ENCODE measurements at places on chromosomes 3 and 15.

DNA sequence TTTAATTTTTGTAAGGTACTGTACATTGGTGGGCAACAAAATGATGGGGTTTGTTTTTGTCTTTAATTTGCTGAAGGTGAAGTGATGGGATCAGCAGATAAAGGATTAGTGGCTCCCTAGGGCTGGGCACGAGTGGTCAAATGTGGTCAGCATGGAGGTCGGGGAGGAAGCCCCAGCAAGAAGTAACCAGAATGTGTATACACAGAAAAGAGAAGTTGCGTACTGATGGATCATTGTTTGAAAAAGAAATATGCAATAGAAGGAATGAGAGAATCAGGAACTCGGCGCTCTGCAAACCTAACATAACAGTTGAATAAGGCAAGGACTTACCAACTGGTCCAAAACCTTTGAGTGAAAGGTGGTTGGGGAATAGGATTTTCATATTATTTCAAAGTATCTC, 1.5 kb downstream of the TMOD2 start:
- no peak for DNase-seq

DNA sequence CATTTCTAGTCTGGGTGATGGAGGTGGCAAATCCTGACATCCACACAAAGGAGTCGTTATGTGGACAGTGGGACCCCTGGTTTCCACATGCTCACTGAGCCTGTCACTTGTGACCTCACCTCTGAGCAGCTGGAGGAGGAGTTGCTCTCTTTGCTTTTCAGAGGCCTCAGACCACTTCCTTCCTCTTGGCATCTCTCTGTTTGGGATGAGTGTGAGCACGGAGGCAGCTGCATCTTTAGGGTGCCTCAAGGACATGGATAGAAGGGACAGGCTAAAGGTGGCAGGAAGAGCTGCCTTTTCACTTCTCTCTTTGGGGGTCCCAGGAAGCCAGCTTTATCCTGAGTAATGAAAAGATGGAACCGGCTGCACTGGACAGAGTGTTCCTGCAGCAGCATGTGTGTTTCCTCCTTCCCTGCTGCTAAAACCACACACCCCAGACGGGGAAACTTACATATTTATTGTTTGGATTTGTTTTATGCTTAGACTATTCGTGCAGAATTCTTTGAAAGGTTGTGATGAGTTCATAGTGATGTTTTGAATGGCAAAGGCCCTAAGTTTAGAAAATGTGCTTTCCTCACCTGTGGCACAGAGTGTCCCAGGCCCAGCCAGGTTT, 31.8 kb downstream of the GPR171 start:
- no peak for DNase-seq

DNA sequence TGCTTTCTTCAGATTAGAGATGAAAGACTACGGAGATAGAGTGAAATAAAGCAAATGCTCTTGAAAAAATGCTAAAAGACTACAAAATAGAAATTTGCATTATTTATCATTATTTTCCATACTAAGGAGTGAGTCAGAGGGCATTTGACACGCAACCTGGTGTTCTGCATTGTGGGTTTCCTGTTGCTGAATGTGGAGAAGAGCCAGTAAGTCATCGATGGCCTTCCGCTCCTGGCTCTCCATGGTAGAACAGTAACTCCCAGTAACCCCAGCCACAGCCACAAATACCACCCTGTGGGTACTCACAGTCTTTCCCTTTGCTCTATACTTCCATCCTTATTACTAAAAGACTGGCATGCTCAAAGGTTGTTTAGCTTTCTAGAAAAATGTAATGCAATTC, 61.5 kb downstream of the CGGBP1 start:
- no peak for DNase-seq

GRCh38 chr15:85828874-85829273, 34.1 kb upstream of the KLHL25 start:
- no peak for DNase-seq

- no peak for DNase-seq
Measured at GRCh38 chr15:32685576-32685975, 32.2 kb upstream of the GREM1 start.

DNA sequence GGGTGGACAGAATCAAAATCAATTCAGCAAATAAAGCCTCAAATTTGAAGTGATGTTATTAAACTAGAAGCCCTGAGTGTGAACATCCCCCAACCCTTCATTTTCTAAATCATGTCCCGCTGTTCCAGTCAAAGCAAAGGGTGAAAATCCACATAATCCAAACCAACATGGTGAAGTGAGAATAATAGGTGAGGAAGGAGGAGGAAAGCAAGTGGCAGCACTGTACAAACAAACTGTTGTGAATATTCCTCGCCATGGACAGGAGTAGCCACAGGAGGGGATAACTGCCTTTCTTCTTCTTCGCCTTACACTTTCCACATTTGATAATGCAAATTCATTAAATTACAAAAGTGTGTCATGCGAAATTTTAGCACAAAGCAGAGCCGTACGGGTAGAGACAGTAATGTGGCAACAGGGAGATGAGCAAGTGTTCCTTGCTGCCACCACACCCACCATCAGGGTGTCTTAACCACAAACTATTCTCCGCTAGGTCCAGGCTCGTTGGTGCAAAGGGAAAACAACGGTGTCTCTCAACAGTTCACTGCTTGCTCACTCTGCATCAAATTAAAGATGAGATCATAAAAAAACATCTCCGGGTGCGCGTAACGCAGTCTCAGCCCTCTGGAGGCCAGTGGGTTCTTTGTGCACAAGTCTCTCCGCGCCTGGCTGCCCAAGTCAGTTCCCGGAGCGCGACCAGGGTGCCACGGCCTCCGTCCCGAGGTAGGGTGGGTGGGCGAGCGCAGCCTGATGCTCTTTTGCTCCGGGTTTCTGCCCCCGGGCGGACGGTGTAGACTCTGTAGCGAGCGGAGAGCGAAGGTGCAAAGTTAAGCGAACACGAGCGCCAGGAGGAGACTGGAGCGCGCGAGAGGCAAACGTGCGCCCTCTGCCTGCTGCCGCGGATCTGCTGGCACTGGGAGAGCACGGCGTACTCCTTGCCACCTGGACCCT, 6.7 kb downstream of the EPHA3 start:
- DNase-seq: no peak

DNA sequence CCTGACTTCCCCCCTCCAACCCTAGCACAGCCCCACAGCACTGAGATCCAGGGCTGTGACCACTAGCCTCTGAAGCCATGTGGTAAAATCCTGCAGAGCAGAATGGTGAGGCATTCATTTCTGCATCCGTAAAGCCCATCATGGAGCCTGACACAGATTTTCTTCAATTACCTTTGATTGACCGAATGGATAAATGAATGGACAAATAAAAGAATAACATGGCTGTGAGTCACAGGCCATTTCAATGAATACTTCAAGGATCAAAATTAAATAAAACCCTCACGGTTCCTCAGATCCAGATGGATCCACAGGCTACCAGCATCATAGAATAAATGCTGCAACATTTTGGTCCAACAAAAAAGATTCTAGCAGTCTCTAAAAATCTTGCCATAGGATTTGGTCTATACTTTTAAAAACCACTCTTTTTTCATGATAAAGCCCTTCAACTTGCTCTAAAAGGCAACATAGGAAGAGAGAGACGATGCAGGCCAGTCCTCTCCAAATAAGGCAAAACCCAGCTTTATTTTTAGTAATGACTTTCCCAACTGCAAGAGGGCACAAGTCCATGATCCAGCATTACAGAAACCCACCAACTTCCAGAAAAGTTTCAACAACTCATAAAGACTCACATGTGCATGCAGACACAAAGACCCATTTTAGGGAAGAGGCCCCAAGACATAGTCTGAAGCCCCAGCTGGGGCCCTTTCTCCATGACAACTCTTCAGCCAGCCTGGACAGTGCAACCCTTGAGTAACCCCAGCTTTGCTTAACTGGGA, 52.4 kb upstream of the MRPS22 start:
- no peak for DNase-seq

GRCh38 chr15:67340630-67341029, 86.0 kb downstream of the IQCH start:
- no peak for DNase-seq

GRCh38 chr3:111970376-111970775, 8.4 kb upstream of the ABHD10 start:
- DNase-seq: no peak

GRCh38 chr3:194854206-194854605, 168.5 kb downstream of the FAM43A start:
- DNase-seq: no peak

GRCh38 chr3:52568069-52568468, 31.7 kb downstream of the UQCC5 start:
- no peak for DNase-seq

- DNase-seq: no peak
Measured at GRCh38 chr3:71949442-71949841, 164.5 kb upstream of the PROK2 start.

DNA sequence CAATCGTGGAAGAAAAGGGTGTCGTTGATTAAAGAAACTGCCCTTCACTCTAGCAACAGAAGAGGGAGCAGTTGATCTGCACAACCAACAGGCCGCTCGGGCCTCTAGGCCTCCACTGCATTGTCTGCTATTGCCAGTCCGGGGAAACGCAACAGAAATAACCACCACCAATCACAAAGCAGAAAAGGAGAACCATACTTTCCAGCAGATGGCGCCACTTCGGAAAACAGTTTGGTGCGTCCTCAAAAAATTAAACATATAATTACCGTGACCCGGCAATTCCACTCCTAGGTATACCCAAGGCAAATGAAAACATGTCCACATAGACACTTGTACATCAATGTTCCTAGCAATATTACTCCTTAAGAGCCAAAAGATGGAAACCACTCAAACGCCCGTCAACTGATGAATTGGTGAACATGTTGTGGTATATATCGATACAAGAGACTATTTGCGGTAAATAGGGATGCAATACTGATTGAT, 154.1 kb downstream of the TJP1 start:
- no peak for DNase-seq

DNA sequence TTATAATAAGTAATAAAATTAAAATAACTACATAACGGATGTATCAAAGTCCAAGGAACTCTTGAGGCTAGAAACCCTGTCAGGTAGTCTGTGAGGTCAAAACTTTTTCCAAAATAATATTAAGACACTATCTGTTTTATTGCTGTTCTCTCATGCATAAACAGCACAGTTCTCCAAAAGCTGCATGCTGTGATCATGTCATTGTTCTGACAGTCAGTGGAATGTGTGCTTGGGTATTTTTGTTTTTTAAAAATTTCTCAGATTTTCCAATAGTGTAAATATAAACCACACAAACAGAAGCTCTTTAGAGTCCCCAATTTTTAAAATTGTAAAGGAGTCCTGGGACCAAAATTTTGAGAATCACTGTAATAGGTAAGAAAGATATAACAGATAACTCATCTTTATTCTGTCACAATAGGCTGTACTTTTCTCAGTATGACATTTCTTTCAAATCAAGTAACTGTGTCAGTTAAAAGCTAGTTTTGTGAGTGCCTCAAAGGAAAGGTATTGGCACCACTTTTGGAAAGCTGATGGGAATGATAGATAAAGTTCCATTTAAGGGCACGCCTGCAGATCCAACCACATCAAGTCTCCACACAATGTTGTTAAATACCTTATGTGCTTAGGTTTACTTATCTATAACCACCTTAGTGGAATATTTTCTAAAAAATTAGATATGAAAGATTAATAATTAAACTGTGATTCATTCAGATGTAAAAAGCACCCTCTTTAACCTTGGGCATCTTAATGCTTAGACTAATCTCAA, 49.3 kb downstream of the CEP152 start:
- DNase-seq: no peak

GRCh38 chr3:10395196-10395595, 74.3 kb upstream of the SEC13 start:
- no peak for DNase-seq

DNA sequence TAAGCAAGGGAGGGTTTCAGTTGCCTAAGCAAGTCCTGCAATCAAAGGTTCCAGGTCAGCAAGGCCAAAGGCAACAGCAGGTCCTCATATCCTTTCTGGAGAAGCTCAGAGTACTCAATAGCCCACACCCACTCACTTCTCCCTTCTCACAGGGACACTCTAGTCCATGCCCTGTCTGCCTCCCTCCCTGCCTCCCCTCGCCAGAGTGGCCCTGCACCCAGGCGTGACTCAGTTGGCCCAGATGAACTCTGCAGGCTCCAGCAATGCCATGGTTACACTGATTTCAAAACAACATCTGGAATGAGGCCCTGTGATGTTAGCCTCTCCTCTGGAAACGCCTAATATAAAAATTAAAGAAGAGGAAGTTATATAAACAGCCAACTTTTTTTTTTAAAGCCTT, 32.9 kb downstream of the IL16 start:
- DNase-seq: no peak

- no peak for DNase-seq
Measured at GRCh38 chr3:55951388-55951787, 464.3 kb upstream of the WNT5A start.

DNA sequence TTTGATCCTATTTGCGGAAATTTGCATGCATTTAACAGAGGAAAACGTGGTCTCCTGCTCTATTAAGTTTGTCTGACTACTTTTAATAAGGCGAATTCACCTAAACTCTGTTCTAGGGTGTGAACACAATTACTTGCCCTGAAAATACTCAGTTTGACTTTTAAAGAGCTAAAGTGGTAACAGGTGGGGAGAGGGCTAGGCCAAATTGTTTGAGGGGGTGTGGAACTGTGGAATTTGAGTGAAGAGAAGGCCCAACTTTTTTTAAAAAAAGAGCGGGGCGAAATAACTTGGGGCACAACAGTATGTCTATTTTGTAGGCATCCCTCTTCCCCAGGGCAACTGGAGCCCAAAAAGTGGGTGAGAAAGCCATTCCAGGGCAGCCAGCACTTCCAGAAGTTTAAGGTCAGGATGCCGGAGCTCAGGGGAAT, 580 bp upstream of the FXR1 start:
- no peak for DNase-seq

DNA sequence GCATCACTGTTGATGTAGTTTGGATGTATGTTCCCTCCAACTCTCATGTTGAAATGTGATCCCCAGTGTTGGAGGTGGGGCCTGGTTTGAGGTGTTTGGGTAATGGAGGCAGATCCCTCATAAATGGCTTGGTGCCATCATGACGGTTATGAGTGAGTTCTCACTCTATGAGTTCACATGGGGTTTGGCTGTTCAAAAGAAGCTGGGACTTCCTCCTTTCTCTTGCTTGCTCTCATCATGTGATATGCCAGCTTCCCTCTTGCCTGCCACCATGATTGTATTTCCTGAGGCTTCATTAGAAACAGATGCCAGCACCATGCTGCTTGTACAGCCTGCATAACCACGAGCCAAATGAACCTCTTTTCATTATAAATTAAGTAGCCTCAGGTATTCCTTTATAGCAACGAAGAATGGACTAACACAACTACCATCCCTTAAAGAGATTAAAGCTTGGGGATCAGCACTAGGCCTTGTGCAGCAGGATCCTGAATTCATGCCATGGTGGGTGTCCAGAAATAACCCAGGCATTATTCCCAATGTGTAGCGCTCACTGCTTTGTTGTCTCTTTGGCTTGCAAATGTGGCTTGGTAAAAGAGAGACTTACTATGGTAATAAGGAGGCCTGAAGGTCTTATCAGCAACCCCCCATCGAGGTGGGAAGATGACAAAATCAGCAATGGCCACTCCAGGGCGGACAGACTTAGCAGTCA, 41.9 kb downstream of the NDUFB4 start:
- no peak for DNase-seq

DNA sequence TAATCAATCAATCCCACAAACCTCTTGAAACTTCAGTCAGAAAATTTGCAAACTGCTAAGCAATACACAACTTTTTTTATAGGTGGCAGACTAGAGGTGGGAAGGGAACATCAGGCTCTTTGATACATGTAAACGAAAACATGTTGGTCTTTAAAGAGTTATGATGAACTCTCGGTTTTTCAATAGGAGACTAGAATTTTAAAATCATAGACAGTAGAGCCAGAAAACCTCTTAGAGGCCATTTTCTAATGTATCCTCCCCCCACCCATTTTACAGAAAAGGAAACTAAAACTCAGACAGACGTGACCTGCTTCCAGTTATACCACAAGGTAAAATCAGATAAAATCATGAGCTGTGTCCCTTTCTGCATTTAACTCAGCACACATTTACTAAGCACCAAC, 179.1 kb upstream of the LPP start:
- DNase-seq: no peak
